ENCODE measurements at places on chromosomes 7 and 10.
A peak's percentile ranks its signal among the peaks of the same experiment; 100 is the strongest.

DNA sequence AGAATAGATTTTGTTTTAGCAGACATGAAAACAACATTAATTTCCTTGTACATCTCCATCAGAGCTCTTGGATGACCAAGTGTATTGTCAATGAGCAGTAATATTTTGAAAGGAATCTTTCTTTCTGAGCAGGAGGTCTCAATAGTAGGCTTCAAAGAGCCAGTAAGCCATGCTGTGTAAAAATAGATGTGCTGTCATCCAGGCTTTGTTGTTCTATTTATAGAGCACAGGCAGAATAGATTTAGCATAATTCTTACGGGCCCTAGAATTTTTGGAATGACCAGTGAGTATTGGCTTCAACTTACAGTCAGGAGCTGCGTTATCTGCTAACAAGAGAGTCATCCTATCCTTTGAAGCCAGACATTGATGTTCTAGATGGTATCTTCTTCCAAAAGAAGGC is 19.0 kb downstream of the MINPP1 start:
- DNase-seq: no peak

DNA sequence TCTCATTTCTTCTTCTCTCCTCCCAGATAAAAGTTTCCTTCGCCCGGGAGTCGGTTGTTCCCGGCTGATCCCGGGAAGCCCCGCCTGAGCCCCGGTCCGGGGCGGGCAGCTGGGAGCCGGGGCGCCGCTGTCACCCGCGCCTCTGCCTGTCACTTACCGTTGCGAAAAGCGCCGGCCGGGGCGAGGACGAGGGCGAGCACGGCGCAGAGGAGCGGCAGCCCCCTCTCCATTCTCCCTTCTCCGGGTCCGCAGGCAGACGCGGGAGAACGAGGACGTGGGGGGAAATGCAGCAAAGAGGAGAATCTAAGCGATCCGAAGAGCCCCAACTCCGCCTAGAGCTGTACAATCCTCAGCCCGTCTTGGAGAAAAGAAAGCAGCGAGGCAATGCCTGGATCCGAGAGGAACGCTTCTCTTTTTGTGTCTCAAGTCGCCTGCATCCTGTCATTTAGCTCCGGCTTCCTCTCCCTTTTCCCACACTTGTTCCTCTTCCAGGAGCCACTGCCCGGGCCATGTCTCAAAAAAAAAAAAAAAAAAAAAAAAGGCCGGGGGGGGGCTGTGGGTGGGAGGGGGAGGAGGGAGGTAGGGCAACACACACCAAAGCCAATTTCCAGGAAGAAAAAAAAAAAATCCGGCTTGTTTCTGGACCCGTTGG is at the start of gene NRP1:
Gene NRP1 (minus strand): TSS at position 515 of the 652 bp plus-strand sequence. CDS start 285 bp downstream, at position 230.
- DNase-seq: no peak

DNA sequence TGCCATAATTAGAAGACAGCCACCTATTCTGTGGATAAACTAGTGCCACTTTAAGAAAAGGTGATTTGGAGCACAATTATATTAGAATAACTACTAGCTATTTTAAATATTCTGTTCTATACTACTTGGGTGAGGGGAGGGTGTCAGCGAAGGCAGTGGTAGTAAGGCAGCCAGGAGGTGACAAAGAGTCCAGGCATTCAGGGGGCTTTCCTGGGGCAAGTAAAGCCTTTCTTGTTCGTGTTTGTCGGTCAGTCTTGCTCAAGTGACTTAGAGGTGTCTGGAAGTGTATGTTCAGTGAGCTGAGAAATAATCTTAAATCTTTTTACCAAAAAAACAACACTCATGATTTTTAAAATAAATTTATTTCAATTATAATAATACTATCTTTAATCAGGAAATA is 34.4 kb downstream of the ADD3 start:
- DNase-seq: no peak

DNA sequence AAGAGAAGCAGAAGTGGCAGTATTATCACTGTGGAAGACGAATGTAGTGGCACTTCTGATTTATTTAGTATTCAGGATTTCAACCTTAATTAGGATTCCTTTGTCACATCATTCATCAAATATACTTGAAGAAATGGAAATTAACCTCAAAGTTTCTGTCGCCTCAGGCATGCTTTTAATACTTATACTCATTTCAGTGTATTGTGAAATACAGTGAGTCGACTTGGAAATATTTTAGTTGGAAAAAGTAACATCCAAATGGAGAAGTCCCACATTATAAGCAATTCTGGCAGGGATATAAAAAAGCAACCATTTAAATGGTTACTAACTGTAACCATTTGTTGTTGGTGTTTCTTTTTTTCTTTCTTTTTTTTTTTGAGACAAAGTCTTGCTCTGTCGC is 648.8 kb downstream of the ARL4A start:
- no peak for DNase-seq

DNA sequence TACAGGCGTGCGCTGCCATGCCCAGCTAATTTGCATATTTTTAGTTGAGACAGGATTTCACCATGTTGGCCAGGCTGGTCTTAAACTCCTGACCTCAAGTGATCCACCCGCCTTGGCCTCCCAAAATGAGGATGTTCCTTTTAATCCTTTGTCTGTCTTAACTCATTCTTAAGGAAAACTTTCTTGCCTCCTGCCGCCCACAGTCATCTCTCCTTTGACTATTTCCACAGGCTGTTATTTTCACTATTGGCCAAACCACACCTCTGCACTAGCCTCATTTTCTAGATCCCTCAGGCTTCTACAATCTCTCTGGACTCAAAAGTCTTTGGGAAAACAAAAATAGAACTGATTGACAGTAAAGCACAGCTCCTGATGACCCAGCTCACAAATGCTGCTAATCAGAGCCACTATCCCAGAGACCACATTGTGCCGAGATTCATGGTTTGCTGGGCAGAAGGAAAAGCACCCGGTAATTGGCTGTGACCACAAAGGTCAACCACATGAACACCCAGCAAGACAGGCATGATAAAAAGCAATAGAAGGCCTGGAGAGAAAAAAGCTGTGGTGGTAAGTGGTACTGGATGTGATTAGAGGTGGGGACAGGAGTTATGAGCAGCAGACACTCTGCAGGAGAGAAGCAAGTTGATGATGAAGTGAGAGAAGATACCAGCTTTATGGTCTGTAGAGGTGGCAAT is 44.1 kb upstream of the ZNRF2 start:
- DNase-seq: no peak

GRCh38 chr7:91083855-91084644 is 180.2 kb upstream of the FZD1 start:
- no peak for DNase-seq

GRCh38 chr7:104848138-104848990 is 165.6 kb upstream of the KMT2E start:
- no peak for DNase-seq

GRCh38 chr7:30848121-30848855 is 63.4 kb upstream of the AQP1 start:
- no peak for DNase-seq

GRCh38 chr10:129810-130209 is 5.4 kb upstream of the ZMYND11 start:
- DNase-seq: no peak

DNA sequence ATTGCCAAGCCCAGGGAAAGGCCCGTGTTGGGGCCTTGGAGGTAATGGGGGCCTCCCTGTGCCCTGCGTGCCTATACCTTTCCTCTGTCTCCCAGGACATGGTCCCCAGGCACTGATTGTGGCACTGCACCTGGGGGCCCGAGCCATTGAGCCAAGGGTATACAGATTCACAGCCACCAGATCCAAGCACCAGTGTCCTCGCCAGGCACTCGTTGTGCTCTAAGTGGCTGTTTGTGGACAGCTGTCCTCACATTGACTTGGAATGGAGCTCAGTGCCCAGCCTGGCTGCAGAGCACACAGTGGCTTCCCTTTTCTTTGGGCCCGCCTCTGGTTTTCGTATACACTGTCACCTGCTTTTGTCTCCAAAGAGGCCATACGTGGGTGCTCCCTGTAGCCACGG is 72.0 kb upstream of the BTBD16 start:
- DNase-seq: no peak

DNA sequence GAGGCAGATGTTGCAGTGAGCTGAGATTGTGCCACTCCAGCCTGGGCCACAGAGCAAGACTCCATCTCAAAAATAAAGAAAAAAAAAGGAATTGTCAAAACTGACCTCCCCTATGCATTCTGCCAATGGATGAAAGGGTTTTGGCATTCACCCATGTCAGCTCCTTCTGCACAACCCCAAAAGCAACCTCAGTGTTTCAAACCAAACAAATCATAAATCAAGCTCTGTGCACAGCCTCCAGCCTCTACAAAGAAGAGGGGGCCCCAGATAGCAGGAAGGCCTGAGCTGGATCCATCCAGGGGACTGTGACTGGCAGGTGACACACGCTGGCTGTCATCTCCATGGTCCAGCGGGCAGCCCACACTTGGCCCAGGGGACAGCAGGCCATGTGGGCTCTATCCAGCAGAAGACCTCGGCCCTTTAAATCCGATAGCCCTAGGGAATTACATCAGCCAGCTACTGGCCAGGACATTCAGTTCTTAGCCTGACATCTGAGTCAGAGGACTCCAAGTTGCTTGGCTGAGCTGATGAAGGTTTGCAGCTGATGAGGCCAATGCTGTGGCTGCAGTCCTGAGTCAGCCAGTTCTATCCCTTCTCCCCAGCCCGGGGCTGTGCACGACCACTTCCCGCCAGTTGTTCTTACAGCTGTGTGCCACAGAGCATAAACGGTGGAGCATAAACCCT is 52.0 kb upstream of the FIGNL1 start:
- peak; percentile 10 for DNase-seq

DNA sequence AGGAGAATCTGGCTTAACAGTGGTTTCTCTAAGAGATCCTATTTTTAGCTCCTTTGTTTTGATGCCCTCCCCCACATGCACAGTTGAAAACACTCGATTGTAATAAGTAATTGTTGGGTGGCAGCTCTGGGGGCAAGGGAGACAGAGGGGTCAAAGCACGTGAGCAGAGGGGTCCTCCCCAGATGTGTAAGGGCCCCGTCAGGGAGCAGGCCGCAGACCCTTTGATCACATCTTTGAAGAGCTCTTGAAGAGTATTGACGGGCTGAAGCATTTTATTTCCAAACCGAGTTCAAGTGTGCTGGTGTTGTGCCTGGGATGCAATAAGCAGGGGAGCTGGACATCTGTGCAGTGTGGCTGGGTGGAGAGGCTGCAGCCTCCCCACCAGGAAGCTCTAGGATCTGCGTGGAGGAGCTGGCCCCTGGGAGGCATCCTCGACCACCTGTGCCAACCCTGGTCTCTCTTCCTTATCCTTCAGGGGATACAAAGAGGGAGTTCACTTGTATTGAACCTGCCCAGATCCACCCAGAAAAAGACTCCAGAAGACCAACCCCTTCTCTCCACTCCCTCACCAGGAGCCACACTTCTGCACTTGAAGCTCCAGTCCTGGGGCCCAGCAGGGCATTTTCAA is 473.0 kb upstream of the MGMT start:
- no peak for DNase-seq

DNA sequence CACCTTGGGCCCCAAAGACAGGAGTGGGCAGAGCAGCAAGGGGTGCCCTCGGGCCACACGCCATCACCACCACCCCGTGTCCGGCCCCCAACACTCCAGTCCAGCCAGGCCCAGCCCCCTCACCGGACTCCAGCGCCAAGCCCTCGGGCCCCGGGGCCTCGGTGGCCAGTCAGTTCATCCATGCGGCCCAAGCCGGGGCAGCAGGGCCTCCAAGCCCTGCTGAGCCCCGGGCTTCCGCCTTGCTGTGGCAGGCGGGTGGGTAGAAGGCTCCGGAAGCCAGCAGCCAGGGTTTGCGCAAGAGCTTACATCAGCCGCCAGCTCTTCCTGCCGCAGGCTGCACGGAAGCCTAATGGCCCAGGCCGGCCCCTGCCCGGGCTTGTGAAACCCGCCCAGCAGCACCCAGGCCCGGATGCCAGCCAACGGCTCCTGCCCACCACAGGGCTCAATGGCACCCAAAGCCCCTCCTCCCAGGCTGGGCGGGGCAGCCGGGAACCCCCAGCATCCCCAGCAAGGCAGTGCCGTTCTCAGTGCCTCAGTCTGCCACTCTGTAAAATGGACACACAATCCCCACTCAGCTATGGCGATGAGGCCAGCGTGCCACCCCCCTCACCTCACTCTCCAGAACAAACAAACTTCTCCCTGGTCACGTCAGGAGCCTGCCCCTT is 26.5 kb downstream of the TNRC18 start:
- DNase-seq: no peak

DNA sequence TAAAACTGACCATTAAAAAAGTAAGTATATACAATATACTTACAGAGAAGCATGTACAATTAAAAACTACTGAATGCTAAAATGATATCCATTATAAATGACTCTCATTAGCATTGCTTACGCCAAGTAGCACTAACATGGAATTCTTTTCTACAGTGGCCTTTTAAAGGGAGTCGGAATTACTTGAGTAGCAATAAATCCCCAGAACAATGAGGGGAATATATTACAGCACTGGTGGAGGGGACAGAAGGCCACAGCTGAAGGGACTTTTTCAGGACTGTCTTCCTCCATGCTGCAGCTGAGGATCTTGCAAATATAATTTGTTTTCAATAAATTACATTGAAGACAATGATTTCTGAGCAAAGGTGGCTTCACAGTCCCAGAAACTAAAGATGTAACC is 97.0 kb downstream of the ALOX5 start:
- DNase-seq: no peak

DNA sequence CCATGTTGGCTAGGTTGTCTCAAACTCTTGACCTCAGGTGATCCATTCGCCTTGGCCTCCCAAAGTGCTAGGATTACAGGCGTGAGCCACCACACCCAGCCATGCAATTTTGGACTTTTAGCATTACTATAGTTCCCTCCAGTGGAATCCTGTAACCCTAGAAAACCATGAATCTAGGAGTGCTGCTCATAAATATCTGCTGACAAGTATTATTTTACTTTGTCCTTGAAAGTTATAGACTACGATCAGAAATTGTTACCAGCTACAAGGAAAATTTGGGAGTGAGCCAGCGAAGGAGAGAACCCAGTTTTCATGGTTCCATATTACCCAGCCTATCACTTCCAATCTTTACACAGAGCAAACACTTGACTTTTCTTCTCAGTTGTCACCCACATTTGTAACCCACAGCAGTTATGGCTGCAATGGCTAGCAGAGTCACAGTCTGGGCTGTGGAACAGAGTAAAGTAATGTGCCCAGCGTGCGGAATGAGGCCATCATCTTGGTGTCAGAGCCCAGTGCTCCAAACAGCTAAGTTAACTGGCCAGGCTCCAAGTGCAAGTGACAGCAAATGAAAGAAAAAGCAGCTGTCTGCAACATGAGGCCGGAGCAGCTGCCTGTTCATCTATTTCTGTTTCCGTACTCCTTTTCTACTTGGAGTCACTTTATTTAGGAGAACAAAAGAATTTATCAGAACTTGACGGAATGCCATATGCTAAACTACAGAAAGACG is 29.9 kb downstream of the ZC3HC1 start:
- DNase-seq: no peak
